DMS79 treated with DMSO at 0.1 percent for 48 hours (cell line): ENCODE measurements at places on chromosomes 11 and 22.

- no peak for DNase-seq
These were observed 43.5 kb downstream of the MN1 start for GRCh38 chr22:27757928-27758525.

GRCh38 chr11:128717516-128717915, 23.6 kb downstream of the FLI1 start:
- DNase-seq: no peak

DNA sequence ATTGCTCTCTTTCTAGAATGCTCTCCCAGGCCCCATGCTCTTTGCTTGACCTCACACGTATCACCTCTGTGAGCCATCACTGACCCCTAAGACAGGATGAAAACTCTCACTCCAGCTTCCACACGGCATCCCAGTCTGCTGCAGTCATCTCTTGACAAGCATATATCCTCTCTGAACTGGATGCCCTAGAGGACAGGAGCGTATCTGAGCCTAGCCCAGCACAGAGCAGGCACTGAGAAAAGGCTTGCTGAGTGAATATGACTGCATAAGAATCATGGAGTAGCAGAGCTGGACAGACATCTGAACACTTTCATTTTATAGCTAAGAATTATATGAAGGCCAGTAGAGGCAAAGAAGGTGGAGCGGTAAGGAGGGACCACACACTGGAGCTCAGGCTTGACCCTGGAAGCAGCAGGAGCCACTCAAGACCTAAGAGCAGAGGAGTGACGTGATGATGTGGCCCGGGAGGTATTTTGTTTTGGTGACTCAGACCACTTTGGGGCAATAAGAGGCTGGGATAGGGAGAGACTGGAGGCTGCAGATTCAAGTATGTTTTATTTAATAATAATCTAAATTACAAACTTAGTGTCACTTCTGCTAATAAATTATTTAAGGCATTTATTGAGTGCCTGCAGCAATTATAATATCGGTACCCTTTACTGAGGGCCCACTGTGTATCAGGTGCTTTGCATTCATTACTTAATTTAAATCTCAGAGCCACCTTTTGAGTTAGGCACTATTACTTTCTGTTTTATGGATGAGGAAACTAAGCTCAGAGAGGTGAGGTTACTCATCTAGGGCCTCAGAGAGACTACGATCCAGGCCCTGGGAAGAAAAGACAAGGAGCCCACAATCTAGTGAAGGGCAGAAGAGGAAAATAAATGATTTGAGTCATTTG, 42.6 kb downstream of the MAP6 start:
- peak; percentile 92 for DNase-seq

GRCh38 chr22:45964372-45964771, 12.6 kb downstream of the WNT7B start:
- DNase-seq: no peak

DNA sequence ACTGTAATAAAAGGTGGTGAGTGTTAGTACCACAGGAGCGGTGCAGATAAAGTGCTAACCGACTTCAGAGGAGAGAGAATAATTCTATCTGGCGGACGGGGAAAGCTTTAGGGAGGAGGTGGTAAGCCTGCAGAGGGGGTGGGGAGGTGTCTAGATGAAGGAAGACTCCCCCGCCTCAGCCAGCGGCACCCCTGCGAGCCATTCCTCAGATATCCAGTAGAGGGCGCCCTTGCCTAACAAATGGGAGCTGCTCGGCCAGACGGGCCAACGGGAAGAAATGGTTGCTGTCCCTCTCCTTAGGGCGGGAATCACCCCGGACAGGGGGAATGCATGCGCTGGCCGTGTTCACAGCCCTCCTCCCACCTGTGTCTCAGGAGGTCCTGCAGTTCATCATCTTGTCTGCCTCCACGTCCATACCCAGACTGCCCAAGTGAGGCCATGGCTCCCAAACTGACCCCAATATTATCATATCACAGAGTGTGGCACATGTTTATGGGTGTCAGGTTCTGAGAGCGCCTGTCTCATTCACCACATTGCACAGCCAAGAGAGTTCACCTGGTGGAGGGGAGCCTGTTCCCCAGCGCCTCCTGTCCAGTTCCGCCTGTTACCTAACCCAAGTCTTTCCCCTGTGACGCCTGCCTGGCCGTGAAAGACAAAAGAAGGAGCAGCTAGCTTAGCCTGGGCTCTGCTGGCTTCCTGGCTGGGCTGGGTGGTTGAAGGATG, 85.5 kb downstream of the ST3GAL4 start:
- peak; percentile 97 for DNase-seq

- DNase-seq: no peak
These were observed 82.4 kb upstream of the RTL6 start for GRCh38 chr22:44580176-44581095.
